ENCODE measurements at places on chromosomes 7 and 10.
A peak's percentile ranks its signal among the peaks of the same experiment; 100 is the strongest.

DNA sequence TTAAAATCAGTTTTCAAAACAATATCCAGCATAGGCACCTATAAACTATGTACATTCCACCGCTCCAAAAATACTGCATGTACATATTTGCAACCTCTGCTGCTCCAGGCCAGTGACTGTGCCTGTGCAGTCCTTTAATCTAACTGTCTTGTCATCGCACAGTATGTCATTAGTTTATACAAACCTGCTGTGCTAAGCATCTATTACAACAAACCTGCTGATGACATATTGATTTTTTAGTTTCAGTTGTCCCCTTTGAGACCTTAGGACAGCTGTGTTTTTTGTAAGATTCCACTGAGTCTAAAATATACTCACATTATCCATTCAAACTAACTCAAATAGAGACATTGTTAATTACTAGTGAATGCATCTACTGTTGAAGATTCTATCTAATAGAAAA, 33.1 kb downstream of the SEMA3C start:
- no peak for DNase-seq

GRCh38 chr7:45987521-45988290, 66.6 kb upstream of the IGFBP3 start:
- no peak for DNase-seq

DNA sequence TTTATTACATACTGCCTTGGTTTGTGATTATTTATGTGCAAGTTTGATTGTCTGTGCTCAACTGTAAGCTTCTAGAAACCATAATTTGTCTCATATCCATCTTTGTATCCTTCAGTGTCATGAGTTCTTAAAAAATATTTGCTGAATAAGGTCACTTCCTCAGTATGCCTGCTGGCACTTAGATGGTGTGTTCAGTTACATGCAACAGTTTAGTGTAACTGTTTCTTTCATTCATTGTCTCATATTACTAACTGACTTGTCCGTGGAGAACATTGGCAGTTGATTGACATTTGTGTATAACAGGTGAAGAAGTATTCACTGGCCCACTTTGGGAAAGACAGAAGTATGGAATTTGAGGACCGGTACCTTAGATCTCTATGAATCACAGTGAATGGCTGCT, 236.9 kb downstream of the PRKG1 start:
- DNase-seq: no peak

DNA sequence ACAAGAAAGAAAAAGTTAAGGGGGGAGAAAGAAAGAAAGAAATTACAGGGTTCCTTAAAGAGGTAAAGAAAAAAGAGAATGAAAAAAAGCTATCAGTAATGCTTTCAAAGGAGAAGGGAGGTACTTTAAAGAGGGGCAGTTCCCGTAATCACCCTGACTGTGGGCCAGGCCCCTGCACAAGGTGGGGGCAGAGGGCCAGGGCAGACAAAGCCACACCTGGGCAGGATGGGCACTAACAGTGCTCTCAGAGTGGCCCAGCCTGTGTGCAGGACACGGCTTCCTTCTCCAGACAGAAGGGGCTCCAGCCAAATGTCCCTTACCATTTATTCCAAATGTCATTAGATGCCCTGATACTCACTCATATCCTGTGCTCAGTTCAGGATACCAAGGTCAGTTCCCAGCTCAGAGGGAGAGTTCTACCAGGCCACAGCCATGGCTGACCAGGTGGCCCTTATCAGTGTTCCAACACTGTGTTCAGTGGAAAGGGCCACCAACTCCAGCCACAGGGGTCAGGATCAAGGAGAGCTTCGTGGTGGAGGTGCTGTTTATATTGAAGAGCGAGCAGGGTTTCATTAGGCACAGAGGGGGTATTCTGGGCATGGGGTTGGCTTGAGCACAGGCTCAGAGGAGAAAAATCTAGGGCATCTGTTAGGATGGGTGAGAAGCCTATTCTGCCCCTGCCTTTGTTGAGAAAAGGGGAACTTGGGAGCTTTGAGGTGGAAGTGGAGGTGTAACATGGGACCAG, 29.9 kb downstream of the DPCD start:
- DNase-seq: no peak

GRCh38 chr10:11724938-11725776, 17.0 kb upstream of the ECHDC3 start:
- peak; percentile 38 for DNase-seq

DNA sequence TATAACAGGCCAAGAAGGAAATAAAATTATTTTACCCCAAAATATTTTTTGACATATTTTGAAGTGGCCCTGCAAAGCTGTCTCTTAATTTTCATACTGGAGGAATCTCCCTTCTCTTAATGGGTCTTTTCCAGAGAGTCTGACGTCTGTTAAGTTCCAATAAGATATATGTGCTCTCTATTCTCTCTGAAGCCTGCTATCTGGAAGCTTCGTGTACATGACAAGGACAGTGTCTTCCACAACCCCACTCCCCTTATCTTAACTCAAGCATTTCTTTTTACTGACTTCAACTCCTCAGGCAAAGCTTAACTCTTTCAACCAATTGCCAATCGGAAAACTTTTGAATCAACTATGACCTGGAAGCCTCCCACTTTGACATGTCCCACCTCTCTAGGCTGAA, 29.2 kb upstream of the IL15RA start:
- no peak for DNase-seq

DNA sequence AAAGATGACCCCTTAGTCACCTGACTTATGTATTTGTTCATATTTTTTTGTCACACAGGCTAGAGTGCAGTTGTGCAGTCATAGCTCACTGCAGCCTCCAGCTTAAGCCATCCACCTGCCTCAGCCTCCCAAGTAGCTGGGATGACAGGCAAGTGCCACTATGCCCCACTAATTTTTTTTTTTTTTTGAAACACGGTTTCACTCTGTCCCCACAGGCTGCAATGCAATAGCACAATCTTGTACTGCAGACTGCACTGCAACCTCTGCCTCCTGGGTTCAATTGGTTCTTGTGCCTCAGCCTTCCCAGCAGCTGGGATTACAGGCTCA, 1.8 kb downstream of the MBLAC1 start:
- DNase-seq: no peak

GRCh38 chr7:139515266-139515665, 8.2 kb upstream of the CLEC2L start:
- DNase-seq: no peak

- no peak for DNase-seq
These were observed 37.2 kb downstream of the EXOC4 start for GRCh38 chr7:133290041-133290440.

DNA sequence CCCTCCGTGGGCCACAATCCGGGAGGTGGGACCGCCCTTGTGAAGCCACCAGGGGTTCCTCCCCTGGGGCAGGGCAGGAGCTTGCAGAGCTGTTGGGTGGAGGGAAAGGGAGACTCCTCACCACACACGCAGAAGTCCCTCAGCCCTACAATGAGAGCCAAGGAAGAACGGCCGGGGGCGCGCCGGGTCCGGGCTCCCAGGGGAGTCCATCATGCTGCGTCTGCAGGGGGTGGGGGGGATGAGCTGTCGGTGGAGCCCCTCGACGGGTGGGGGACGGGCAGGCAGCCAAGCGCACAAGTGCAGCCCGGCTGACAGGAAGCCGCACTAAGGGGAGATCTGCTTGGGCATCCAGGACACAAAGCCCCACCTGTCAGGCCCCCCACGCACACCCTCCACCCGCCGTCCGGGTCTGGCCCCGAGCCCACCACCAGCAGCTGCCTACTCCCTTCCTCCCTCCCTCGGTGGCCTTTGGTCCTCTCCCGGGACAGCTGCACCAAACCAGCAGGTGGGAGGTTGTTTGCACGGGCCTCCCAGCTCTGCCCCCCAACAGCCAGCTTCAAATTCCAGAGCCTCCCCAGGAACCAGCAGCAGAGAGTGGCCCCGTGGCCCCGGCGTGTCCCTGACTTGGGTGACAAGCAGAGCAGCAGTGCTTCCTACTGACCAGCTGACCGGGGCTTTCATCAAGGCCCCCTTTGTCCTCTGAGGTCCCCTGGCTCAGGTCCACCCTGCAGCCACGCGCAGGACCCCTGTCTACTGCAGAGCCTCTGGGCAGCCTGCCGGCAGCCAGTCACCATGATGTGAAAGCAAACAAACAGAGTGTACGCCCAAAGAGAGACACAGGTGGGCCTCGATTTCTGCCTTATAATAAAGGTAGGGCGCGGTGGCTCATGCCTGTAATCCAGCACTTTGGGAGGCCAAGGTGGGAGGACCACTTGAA, 50.3 kb downstream of the HIP1 start:
- no peak for DNase-seq

DNA sequence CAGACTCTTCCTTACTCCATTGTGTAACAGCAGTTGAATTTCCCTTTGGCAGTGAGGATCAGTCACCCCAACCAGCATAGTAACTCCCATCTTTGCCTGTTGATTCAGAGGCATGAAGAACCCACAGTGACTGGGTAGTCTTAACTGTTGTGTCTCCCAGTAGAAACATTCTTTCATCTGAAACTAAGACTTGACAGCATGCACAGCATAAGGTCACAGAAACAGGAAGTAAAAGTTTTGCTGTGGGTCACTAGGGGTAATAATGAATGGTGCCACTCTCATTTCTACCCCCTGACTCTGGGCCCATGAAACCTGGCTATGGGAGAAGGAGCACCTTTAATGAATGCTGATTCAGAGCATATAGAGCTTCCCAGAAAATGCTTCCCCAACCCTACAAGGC, 8.3 kb upstream of the FRMPD2 start:
- DNase-seq: no peak

- peak; percentile 21 for DNase-seq
These were observed 36.6 kb downstream of the ATRNL1 start for GRCh38 chr10:115129752-115130151.

GRCh38 chr7:116583653-116584052, 58.8 kb downstream of the CAV1 start:
- no peak for DNase-seq

- no peak for DNase-seq
These were observed 233.6 kb downstream of the SEMA3D start for GRCh38 chr7:84953234-84953633.

All from CD4-positive, alpha-beta T cell treated with Interleukin-21 for 1 hour (primary cell).